Kidney (tissue), 22 donors: ENCODE measurements at places on chromosomes 1 and 21.

- no peak for DNase-seq
These were observed 14.9 kb downstream of the SH2D1B start for GRCh38 chr1:162397039-162397448.

DNA sequence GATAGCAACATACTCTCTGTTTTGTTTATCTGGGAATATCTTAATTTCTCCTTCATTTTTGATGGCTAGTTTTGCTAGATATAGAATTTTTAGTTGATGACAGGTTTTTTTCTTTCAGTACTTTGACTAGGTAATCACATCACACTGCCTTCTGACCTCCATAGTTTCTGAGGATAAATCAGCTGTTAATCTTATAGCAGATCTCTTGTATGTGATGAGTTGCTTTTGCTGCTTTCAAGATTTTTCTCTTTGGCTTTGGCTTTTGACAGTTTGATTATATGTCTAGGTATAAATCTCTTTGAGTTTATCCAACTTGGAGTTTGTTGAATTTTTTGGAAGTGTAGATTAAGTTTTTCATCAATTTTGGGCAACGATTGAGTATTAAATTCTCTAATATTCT lies 142.6 kb downstream of the ZNF644 start:
- no peak for DNase-seq

DNA sequence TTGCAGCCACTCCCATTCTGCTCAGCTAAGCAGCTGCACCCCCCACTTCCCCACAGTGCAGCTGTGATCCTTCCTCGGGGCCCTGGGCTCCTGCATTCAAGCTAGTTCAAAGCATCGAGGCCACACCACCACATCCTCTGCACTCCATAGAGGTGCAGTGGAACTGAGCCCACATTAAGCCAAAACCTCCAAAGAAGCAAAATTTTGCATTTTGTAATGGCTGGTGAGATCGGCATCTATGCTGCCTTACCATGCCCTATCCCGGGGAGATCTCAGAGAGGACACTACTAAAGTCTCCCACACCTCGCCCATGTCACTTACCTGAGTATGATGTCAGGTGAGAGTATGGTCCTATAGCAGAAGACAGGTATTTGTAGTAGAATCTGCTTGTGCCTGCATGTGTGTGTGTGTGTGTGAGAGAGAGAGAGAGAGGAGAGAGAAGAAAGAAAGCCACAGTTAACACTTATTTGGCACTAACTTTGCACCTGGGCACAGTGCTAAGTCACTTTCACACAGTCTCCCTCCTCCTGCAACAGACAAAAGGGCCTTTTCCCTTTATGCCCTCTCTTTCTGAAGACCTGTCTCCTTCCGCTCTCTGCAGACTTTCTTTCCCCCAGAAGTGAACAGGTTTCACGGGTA lies 89.8 kb downstream of the KIF14 start:
- no peak for DNase-seq

DNA sequence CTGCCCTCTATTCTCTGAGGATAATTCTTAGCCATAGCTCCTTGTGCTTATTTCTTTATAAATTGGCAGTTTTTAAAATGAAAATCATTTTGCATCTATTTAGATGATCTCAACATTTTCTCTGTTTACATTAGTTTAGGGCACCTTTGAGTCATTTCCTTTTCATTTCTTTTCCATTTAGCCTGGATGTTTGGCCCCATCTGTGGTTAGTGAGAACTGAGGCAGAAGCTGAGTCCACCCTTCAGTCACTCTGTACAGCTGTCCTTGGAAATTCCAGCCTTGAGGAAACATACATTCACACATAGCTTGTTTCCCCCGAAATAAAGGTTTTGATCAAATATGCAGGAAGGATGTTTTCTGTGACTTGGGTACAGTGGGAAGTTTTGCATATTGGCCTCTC lies 123.7 kb downstream of the NTNG1 start:
- DNase-seq = no peak

GRCh38 chr1:96997717-96998116 lies 276.1 kb downstream of the PTBP2 start:
- DNase-seq = no peak

- no peak for DNase-seq
These were observed 198.9 kb upstream of the RNPC3 start for GRCh38 chr1:103326595-103326994.

DNA sequence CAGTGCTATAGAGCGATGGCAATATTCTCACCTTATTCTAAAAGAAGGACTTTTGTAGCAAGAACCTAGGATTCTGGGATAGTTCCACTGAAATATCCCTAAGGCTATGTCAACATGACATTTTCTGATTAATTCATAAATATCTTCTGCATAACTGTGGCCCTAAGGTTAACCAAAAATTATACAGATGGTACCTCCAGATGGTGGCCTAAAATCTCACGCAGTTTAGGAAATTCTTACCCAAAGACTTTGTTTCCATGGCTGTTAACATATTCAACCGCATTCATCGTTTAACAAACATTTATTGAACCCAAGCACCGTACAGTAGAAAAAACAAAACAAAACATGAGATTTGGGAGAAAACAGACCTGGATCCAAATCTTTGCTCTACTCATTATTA lies 19.1 kb downstream of the NID1 start:
- DNase-seq = no peak

GRCh38 chr1:43197343-43198127 lies 25.4 kb downstream of the CFAP57 start:
- DNase-seq = no peak

DNA sequence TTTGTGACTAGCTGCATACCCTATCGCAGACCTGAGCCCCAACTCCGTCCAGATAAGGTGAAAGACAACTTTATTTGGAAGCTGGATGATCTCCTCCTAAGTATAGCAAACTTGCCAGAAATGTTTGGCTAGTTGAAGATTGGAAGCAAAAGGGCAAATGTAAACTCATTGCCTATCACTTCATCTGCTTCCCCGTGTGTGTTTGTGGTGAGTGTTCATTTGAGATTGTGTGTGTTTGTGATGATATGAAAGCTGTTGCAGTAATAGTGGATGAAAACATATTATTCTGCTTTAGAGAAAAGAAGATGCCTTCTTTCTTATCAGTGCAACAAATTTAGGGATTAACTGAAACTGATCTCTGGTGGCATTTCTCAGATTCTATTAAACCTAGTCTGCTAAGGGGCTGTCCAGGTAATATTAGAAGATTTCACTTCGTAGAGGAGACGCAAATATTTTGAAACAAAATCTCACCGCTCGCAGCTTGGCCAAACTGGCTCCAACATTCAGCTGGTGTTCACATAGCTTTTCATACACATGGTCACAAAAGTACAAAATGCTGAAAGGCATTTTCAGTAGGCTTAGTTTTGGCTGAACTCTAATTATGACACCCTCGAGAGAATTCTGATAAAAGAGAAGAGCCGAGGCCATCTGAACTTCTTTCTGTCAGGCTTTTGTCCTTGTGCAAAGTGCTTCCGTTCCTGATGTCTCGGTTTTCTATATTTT lies 1.1 kb downstream of the TBX19 start:
- no peak for DNase-seq
